Head of caudate nucleus (tissue), 42 donors: ENCODE measurements at places on chromosomes 6 and 20.

DNA sequence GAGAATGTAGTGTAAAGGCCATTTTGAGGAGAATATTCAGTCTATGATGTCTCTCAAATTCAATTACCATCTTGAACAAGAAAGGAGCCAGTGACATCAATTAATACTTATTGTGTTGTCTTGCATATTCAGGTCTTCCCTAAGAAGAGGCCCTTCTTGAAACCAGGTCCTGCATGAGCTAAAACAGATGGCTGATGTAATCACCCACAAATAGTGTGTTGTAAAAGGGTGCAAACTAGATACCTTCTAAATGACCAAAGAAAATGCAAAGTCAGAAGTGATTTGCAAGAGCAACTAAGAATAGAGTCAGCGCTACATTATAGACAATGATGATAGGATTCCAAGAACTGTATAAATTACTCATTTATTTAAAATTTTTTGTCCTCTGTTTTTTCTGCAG is 97.0 kb downstream of the BTBD3 start:
- no peak for DNase-seq

GRCh38 chr20:13865791-13866351 is 81.0 kb downstream of the NDUFAF5 start:
- no peak for DNase-seq

DNA sequence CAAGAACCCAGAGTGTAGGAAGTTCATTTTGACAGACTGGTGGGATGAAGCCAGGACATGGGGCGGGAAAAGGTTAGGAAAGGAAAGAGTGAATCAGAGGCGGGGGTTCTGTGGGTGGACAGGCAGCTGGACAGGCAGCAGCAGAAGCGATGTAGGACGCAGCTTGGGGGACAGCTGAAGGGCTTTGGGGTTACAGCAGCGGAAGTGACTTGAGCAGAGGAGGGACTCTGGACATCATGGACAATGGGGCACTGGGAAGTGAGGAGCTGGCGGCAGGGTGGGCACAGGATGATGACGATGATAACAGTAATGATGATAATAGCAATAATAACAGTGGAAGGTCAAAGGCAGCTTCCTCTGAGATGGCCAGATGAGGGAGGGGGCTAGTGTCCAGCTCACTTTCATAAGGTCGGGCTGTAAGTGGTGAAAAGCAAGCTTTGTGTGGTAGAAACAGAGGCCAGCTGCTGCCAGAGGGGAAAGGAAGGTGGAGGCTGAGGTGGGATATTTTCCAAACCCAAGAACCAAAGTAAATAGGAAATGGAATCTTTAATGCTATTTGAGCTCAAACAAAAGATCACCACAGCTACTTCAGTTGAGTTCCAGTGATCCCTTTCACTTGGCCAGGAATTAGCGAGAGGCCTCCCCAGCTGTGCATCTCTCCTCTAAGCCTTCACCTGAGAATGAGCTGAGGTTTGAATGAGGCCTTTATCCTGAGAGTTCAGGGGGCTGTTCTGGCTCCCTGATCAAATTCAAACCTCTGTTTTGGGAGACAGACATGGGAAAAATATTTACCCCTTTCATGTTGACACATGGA is 433.5 kb downstream of the DHX35 start:
- DNase-seq, result no peak

- DNase-seq, result no peak
Measured at GRCh38 chr6:36276581-36277536, 7.0 kb downstream of the PNPLA1 start.

GRCh38 chr20:59144179-59144830 is 19.3 kb upstream of the ZNF831 start:
- DNase-seq, result no peak
